Smooth muscle cell of the coronary artery (primary cell): ENCODE measurements at places on chromosomes 7 and 10. TPM values are rescaled to one million over a fixed set of nuclear protein-coding genes. Genes with fewer than 3 reads are reported as not detected.

The CTNNA3 gene
- total RNA-seq, result not detected in 2 replicates

The MKI67 gene
- 1.6 and 3.3 TPM in 2 replicates for total RNA-seq

The CC2D2B gene
- total RNA-seq, result under 0.01 TPM in 1 of 2 replicates, not detected in the other

The SLC26A3 gene
- not detected in 2 replicates for total RNA-seq

The MARVELD1 gene
- total RNA-seq, result 12.9 and 15.4 TPM in 2 replicates

The CPN1 gene
- not detected in 2 replicates for total RNA-seq

The ADARB2 gene
- total RNA-seq, result not detected in 2 replicates

The PVRIG gene
- not detected in 2 replicates for total RNA-seq

The GDF10 gene
- 1.1 TPM in 1 of 2 replicates, not detected in the other for total RNA-seq

The XRCC2 gene
- total RNA-seq, result 0.23 and 0.75 TPM in 2 replicates

The GFRA1 gene
- total RNA-seq, result under 0.01 and 0.35 TPM in 2 replicates

The VAX1 gene
- total RNA-seq, result not detected in 2 replicates

The KLF14 gene
- total RNA-seq, result not detected in 2 replicates

The H2BK1 gene
- total RNA-seq, result not detected in 2 replicates

The CCL24 gene
- total RNA-seq, result not detected in 2 replicates
